ENCODE measurements at places on chromosomes 3 and 15.

DNA sequence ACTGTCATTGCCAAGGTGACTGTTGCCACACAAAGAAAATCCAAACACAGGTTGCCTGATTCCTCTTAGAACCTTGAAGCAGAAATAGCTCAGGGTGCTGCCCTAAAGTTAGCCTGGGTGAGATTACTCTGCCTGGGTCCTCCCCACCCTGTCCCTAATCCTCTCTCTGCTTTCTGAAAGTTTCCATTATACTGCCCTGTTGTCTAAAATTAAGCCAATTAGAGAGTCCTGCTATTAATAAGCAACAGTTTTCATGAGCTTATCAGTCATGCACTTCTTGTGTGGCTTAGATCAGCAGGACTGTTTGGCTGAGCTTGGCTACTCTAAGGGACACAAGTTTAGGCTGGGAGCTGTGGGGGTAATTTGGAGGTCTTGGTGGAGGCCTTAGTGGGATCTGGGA, 334.7 kb upstream of the LRRFIP2 start:
- DNase-seq = no peak

- no peak for DNase-seq
Observed at GRCh38 chr15:78195735-78196201, 38.6 kb downstream of the ACSBG1 start.

GRCh38 chr3:74139648-74140047, 474.8 kb downstream of the CNTN3 start:
- no peak for DNase-seq

DNA sequence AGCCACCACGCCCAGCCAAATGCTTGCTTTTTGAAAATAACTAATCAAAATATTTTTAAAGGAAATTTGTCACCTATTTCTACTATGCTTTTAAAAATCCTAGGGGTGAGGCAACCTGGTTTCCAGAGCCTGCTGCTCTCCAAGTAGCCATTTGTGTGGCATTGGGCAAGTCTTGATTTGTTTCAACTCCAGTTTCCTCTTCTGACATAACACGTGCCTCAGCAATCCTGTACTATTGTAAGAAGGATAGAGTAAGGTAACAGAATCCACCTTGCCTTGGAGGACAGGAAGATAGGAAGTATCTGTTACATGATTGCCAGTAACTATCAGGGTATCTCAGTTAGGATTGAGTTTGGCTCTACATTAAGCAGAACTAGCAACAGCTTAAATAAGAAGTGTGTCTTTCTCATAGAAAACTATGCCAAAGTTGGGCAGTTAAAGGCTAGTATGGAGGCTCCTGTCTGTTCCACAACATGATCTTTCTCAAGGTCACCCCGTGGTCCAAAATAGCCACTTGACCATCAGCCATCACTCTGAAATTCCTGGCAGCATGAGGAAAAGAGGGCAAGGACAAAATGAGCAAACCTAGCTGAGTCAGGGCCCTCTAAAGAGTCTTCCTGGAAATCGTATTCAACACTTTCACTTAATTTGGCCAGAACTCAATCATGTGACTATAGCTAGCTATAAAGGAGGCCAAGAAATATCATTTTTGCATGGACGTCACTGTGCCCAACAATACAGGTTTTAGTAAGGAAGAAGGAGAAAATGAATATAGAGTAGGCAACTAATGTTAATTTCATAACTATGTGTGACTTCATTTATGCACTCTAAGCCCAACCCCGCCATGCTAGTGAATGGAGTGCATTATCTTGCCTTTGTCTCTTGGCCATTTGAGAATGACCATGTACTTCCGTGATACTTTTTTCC, 66.1 kb downstream of the HMG20A start:
- DNase-seq = no peak

- no peak for DNase-seq
Observed at GRCh38 chr15:69612112-69612511, 159.5 kb downstream of the RPLP1 start.

DNA sequence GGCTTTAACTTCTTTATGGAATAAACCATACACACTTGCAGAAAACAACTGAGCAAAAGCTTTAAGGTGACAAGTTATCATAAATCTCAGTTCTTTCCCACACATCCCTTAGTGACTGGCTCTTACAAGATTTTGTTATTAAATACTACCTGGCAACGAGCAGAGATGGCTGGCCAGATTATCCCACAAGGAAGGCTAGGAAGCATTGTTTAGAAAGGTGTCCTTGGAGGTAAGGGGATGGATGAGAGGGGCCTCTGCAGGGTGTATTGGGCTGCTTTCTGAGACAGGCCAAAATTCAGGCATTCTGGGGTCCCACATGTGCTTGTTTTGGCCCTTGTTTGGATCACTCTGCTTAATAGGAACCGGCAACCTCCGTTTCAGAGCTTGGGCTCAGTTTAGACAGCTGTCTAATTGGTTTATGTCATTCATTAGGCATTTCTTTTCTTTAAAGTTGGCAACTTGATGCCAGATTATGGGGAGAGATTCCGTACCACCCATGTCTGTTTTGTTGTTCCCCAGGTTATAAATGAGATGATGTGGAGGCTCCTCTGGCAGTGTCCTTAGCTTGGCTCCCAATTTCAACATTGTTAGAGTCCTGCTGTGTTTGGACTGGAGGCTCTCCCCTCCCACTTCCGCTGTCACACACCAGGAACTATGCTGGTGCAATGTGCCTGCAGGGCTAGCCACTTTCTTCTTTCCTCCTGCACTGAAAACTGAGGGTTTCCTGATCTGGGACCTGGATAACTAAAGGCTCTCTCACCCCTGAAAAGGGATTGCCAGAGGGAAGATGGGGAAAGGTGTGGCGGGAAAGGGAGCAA, 121.1 kb downstream of the TPRG1 start:
- no peak for DNase-seq

DNA sequence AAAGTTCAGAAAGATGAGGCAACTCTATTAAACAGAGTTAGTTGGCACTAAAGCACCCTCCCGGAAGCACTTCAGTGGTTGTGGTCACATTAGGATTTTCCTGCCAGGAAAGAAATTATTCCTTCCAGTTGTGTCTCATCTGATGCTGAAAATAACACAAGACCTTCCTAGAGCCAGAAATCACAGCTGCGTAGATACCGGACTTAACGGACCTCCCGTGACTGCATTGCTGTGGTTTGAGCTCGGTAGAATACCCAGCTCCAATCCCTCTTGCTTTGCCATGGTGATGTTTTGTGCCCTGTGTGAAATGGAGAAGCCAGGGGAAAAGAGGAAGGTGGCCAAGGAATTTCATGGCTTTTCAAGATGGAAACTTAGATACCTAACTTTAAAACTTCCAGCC, 215.0 kb upstream of the IGF1R start:
- no peak for DNase-seq

- DNase-seq = no peak
Observed at GRCh38 chr15:51971032-51971374, 575 bp downstream of the LEO1 start.

DNA sequence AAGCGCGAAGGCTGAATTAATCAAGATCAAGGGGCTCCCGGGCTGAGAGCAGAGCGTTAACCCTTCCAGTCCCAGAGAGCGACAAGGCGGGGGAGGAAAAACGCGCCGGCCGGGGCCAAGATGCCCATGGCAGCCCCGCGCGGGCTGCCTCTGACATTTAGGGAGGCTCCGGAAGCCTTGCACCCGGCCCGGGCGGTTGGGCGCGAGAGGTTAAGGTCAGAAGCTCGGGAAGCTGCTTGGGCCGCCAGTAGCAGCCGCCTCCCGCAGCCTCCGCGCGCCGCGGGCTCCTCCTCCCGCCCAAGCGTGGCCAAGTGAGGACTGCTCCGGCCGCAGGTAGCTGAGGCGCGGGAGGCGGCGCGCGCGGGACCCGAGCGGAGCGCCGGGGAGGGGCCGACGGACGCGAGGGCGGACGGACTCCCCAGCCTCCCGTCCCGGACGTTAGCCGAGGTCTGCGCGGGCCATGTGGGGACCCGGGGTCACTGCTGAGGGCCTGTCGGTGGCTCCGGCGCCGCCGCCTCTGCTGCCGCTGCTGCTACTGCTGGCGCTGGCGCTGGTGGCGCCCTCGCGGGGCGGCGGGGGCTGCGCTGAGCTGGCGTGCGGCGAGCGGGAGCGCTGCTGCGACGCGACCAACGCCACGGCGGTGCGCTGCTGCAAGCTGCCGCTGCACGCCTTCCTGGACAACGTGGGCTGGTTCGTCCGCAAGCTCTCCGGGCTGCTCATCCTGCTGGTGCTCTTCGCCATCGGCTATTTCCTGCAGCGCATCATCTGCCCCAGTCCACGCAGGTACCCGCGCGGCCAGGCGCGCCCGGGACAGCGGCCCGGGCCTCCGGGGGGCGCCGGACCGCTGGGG, at the start of gene C3orf80:
C3orf80 (plus strand) TSS at position 247 of the 850 bp plus-strand sequence; CDS start at position 461, 214 bp downstream.
- no peak for DNase-seq

- DNase-seq = no peak
Observed at GRCh38 chr3:119679874-119680273, 2.7 kb upstream of the COX17 start.

- no peak for DNase-seq
Observed at GRCh38 chr3:80238152-80238551, 470.4 kb upstream of the ROBO1 start.

DNA sequence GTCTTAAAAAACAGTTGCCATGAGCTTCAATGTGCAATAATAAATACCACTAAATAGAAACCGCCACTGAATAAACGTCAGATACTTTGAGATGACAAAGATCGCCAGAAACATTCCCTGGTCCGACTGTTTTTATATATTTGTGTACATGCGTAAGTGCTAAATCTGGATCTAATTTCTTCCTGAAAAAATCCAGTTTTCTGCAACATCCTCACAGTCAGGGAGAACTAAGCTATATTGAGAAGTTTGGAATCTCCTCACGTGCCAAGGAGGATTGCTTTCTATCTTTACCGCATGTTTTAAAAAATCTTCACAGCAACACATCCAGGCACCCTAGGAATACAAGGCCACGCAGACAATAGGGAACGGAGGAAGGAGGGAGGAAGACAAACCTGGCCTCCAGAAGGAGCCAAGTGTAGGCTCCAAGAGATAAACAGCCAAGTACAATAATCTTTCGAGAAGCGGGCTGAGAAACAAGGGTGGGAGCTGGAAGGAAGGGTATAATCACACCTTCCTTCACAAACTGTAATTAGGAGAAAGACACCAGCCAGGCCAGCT, 5.7 kb downstream of the VGLL4 start:
- DNase-seq = no peak

- no peak for DNase-seq
Observed at GRCh38 chr3:183259087-183259486, 6.0 kb downstream of the B3GNT5 start.

DNA sequence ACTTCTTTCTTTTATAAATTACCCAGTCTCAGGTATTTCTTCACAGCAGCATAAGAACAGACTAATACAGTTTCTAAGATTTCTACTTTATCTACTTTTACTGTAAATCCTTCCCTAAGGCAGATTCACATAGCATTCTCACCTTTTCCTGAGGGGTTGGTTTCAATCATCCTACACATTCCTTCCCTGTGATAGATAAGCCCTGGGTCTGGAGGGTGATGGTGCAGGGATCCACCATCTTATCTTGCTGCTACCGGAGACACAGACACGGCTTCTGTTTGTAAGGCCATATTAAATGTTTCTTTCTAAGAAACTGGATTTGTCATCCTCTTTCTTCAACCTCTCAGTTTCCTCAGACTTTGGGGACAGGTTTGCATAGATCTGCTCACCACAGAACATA, 6.1 kb downstream of the IQCF5 start:
- no peak for DNase-seq

All from vagina (tissue), 2 donors.